M059J (cell line): ENCODE measurements at places on chromosomes 7 and 10. TPM values are rescaled to one million over a fixed set of nuclear protein-coding genes. Genes with fewer than 3 reads are reported as not detected.
A peak's percentile ranks its signal among the peaks of the same experiment; 100 is the strongest.

IL6 gene
- 9.4 and 14.2 TPM in 2 replicates for total RNA-seq

CABCOCO1 gene
- 0.96 and 3.6 TPM in 2 replicates for total RNA-seq

EPHB4 gene
- 26.3 and 36.8 TPM in 2 replicates for total RNA-seq

AKR1D1 gene
- not detected in 2 replicates for total RNA-seq

MCM7 gene
- total RNA-seq: 146 and 183 TPM in 2 replicates

GAD2 gene
- not detected in 2 replicates for total RNA-seq

VSTM4 gene
- total RNA-seq: 0.10 TPM in 1 of 2 replicates, not detected in the other

TRIM74 gene
- total RNA-seq: not detected in 2 replicates

RGR gene
- not detected in 2 replicates for total RNA-seq

DHX32 gene
- 60.0 and 60.7 TPM in 2 replicates for total RNA-seq

IFIT2 gene
- 42.5 and 58.0 TPM in 2 replicates for total RNA-seq

GRCh38 chr7:73569042-73569608 lies 9.3 kb downstream of the TBL2 start:
- DNase-seq: no peak

GRCh38 chr10:101014230-101014884 lies 14.7 kb downstream of the LZTS2 start:
- DNase-seq: peak; percentile 63

DNA sequence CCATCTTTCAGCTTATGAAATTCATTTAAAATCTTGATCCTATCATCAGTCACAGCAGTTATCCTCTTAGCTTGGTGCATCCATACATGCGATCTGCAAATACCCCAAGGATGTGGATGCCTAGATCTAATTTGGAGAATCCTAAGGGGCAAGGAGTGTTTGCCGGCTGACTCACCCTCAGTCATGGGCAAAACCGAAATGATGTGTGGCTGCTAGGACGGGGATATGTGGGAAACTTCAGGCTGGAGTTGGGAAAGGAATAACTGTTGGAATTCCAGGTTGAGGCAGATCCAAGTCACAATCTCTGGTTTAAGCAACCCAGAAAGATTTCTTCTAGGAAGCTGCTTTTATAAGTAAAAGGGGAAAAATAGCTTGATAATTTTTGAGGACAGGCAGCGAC lies 19.7 kb upstream of the GOT1 start:
- DNase-seq: no peak

GRCh38 chr7:47352394-47352968 lies 229.4 kb downstream of the TNS3 start:
- DNase-seq: no peak

DNA sequence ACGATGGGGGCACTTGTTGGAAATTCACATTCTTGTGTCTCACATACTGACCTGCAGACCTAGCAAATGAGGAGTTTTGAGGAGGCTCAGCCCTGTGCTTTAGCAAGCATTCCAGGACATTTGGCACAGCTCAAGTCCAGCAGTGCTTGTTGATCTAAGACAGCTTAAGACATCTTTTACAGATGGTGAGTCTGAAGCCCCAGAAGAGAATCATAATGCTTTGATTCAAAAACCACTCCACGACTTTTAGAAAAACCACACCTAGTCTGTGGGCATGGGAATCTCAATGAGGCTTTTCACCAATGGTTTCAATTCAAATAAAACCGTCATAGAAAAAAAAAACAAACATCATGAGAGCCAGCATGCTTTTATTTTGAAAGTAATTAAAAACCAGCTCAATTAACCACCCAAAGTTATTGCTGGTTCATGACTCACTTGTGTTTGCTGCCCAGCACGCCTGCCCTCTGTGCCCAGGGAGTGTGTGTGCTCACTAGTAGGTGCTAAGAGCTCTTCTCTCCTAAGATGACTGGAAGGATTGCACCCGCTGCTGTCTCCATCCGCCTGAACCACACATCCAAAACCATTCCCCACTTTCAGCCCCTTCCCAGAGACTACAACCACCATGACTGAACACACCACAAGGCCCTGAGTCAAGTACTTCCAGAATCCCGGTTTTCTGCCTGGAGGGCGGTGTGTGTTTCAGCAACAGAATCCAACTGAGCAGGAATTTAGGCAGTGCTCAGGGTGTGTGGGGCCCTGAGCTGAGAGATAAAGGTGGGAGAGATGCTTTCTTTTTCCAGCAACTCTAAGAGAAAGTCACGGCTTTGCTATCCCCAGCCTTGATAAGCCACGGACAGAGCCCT lies 130.2 kb upstream of the ADAM12 start:
- DNase-seq: peak; percentile 74

DNA sequence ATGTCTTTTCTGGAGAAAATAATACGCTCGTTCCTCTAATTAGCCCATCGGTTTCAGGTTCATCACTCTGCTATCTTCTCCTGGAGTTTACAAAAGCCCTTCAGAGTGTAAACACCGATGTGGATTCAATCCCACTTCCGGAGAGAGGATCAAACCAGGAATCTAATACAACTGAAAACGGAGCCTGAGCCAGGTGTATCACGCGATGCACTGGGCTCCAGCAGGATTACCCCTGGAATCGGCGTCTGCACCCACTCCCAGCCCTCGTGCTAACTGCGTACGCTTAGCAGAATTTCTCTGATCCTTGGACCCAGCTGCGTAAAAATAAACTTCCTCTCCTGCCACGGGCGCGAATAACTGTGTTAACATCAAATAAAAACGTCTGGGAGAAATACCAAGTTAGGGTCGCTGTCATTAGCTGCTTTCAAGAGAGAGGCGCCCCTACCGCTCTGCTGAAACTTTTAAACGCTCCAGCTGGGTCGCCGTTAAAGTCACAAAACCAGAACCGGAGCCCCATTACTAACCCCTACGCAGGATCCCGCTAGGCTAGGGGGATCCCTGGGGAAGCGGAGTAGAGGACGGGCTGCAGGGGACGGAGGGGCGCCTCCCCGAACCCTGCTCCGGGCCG lies 502 bp downstream of the ZNF3 start:
- DNase-seq: peak; percentile 34

DNA sequence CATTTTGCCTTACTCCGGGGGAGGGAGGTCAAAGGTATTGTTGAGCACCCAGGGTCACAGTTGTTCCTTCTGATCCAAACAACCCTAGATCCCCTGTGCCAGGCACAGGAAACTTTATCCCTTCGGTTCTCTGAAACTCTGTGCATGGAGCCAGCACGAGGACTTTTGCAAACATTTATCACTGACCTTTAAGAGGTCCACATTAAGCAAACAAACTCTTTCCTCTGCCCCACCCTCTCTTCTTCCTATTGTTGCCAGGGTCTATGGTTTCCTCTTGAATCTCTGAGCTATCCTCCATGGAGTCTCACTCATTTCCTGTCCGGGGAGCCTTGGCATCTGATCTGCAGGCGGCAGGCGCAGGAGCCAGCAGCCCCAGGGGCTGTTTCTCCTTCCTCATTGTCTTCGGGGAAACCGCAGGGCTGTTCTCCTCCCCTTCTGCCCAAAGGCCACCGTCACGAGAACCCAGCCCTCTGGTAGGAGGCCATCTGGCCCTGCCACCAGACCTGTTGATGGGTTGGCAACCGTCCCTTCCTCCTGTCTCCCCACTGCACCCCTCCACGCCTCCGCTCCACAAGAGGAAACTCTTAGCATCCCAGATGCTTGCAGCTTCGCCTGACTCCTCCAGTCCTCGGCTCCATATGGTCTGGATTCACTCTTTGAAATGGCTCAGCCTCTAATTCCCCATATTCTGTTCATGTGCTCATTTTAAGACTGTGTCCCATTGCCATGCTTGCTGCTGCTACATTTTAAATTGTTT lies 327.3 kb upstream of the NRP1 start:
- peak; percentile 94 for DNase-seq

GRCh38 chr7:49398746-49399145 lies 374.7 kb upstream of the VWC2 start:
- peak; percentile 12 for DNase-seq

- DNase-seq: peak; percentile 67
Measured at GRCh38 chr7:41869091-41869490, 166.2 kb upstream of the INHBA start.
